ENCODE measurements at places on chromosomes 11 and 22.

- no peak for DNase-seq
- no peak overlapping the region for H3K4me3 ChIP-seq
- H3K27ac ChIP-seq: no peak overlapping the region
- no peaks in the 10 kb centered on the region for H3K27me3 ChIP-seq
- H3K4me1 ChIP-seq: no peaks in the 10 kb centered on the region
Measured at GRCh38 chr11:81647374-81647773, 1086.3 kb downstream of the FAM181B start.

GRCh38 chr11:44824300-44824704 is 97.5 kb downstream of the TSPAN18 start:
- H3K4me3 ChIP-seq: no peak overlapping the region
- no peak for DNase-seq
- no peak overlapping the region for H3K27ac ChIP-seq
- H3K27me3 ChIP-seq: no peaks in the 10 kb centered on the region
- no peaks in the 10 kb centered on the region for H3K4me1 ChIP-seq

DNA sequence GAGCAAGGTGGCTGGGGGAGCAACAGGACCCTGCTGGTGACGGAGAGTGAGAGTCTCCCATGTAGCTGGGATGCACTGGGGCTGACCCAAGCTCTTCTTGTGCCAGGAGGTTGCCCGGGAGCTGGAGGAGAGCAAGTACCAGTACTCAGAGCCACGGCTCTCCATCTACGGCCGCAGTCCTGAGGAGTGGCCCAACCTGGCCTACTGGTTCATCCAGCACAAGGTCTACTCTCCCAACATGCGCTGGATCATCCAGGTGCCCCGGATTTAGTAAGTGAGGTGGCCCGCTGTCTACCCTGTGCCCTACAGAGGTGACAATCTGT is 40.4 kb downstream of the AMPD3 start:
- no peak overlapping the region for H3K4me3 ChIP-seq
- H3K4me1 ChIP-seq: no peaks in the 10 kb centered on the region
- H3K36me3 ChIP-seq: peaks cover 84% of the 10 kb centered on the region
- no peak overlapping the region for H3K27ac ChIP-seq
- no peak for DNase-seq
- no peaks in the 10 kb centered on the region for H3K27me3 ChIP-seq

GRCh38 chr11:26142891-26143290 is 189.0 kb upstream of the ANO3 start:
- no peak for DNase-seq
- no peaks in the 10 kb centered on the region for H3K4me1 ChIP-seq
- H3K36me3 ChIP-seq: no peaks in the 10 kb centered on the region
- H3K27ac ChIP-seq: no peak overlapping the region
- no peaks in the 10 kb centered on the region for H3K27me3 ChIP-seq

DNA sequence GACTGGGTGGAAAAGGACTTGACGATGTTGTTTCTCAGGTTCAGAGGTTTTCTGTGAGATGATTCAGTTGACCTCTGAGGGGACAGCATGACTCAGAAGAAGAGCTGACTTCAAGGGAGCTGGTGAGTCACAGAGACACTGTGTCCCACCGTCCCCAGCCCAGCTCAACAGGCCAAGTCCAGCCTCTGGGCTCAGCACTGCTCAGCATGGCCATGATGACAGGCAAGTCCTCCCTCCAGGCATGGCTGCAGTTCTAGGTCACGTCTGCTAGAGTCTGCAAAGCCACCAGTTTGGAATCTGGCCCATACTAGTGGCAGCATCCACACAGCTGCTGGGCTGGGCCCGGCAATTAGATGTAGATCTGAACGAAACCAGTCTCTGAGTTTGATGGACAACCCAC is 12.9 kb downstream of the TRIM29 start:
- H3K4me3 ChIP-seq: no peak overlapping the region
- H3K4me1 ChIP-seq: no peaks in the 10 kb centered on the region
- no peak for DNase-seq
- H3K27me3 ChIP-seq: no peaks in the 10 kb centered on the region

DNA sequence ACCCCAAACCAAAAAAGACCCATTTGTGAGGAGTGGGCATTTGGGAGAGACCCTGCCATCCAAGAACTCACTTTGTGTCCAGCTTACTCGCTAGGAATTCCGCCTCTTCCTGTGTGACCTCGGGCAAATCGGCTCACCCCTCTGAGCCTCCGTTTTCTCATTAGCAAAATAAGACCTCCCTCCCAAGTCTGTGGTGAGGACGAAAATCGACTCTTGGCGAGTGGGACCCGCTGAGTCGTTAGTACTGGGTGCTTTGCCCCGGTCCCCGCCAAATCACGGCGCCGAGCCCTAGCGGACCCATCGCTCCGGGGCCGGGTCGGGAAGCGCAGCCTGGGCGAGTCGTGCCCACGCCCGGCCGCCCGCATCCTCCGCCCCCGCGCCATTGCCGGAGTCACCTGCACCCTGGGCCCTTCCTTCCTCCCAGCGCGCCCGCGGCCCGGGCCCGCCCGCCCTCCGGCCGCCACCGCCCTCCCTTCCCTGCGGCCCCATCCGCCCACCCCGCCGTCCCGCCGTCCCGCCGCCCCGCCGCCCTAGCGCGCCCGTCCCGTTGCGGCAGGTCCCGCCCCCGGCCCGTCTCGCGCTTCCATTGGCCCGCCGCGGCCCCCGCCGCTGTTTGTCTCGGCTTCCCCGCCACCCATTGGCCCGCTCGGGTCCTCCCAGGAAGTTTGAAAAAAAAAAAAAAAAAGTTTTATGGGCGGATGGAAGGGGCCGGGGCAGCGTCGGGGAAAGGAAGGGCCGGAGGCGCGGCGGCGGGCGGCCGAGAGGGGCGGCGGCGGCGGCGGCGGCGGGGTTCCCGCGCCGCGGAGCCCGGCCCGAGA is 48.9 kb downstream of the TRIOBP start:
- H3K4me1 ChIP-seq: peaks cover 18% of the 10 kb centered on the region
- peak overlapping the region; percentile 55 for H3K27ac ChIP-seq
- peak overlapping the region; percentile 90 for H3K4me3 ChIP-seq
- no peaks in the 10 kb centered on the region for H3K27me3 ChIP-seq

DNA sequence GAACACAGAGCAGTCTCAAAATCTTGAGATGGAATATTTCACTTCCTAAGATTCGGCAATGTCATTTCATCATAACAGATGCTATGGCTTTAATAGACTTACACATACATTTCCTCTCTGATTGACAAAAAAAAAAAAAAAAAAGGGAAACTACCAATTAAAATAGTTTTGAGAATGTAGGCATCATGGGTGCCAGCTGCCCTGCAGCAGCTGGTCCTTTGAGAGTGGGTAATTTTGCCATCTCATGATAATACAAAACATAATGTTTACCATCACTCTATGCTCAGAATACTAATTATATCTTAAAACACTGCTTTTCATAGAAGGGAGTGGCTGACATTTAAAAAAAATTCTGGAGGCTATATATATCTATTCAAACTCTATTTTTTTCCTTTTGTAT is 775.6 kb upstream of the CCDC90B start:
- H3K4me1 ChIP-seq: no peaks in the 10 kb centered on the region
- H3K27ac ChIP-seq: no peak overlapping the region
- DNase-seq: no peak

- H3K27ac ChIP-seq: peak overlapping the region; percentile 15
- peak; percentile 53 for DNase-seq
- H3K4me3 ChIP-seq: no peak overlapping the region
- no peaks in the 10 kb centered on the region for H3K27me3 ChIP-seq
- H3K36me3 ChIP-seq: peaks cover 84% of the 10 kb centered on the region
- H3K4me1 ChIP-seq: peaks cover 24% of the 10 kb centered on the region
Measured at GRCh38 chr11:128772814-128773213, 78.9 kb downstream of the FLI1 start.

DNA sequence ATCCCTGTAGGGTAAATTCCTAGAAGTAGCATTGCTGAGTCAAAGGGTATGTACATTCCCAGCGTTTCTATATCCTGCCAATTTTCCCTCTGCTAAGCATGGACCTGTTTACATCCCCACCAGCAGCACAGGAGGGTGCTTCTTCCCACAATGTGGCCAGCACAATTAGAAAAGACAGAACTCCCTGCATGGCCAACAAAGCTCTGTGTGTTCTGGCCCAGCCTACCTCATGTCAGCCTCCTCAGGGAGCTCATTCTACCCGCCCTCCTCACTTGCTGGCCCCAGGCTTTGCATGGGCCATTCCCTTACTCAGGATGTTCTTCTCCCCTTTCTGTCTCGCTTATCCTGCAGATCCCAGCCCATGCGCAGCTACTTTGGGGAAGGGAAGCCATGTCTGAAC is 186.1 kb downstream of the DSCAML1 start:
- no peaks in the 10 kb centered on the region for H3K36me3 ChIP-seq
- no peak overlapping the region for H3K4me3 ChIP-seq
- no peak overlapping the region for H3K27ac ChIP-seq
- H3K4me1 ChIP-seq: no peaks in the 10 kb centered on the region
- peaks cover 3% of the 10 kb centered on the region for H3K27me3 ChIP-seq

GRCh38 chr11:33449798-33450197 is 192.6 kb downstream of the HIPK3 start:
- H3K4me3 ChIP-seq: no peak overlapping the region
- H3K4me1 ChIP-seq: no peaks in the 10 kb centered on the region
- no peak overlapping the region for H3K27ac ChIP-seq
- DNase-seq: no peak
- no peaks in the 10 kb centered on the region for H3K27me3 ChIP-seq

- H3K36me3 ChIP-seq: no peaks in the 10 kb centered on the region
- DNase-seq: no peak
- H3K4me1 ChIP-seq: peaks cover 23% of the 10 kb centered on the region
- H3K27ac ChIP-seq: no peak overlapping the region
Measured at GRCh38 chr11:34647131-34647530, 26.2 kb downstream of the EHF start.
